Natural killer cell treated with Interleukin-12 subunit alpha and Interleukin-12 subunit beta and Interleukin-15 and Interleukin-18, amount 100 ng/mL, for 72 hours (primary cell): ENCODE measurements at places on chromosomes 2 and 18.

GRCh38 chr2:219688560-219689445 is 61.4 kb downstream of the SLC4A3 start:
- no peak overlapping the region for H3K27ac ChIP-seq
- no peaks in the 10 kb centered on the region for H3K4me1 ChIP-seq
- peaks cover 29% of the 10 kb centered on the region for H3K27me3 ChIP-seq

GRCh38 chr2:78568782-78569373 is 456.6 kb upstream of the REG3G start:
- no peaks in the 10 kb centered on the region for H3K27me3 ChIP-seq
- no peak for DNase-seq
- no peak overlapping the region for H3K27ac ChIP-seq
- H3K4me3 ChIP-seq = no peak overlapping the region
- H3K36me3 ChIP-seq = no peaks in the 10 kb centered on the region

DNA sequence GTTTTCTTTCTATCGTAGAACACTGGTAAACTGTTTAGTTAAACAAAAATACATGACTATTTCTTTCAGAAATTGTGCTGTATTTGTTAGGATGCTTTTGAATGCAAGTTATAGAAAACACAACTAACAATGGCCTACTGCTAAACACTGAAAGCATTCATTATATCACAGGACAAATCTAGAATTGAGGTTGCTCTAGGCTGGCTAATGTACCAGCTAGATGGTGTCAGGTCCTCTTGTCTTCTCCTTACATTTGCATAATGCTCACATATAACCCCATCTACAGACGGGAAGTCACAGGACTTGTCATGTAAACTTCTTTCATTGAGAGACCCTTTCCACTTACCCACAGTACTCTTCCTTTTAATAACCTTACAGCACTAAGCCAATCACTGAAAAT is 586.8 kb downstream of the DSC3 start:
- H3K27ac ChIP-seq = no peak overlapping the region
- no peak overlapping the region for H3K4me3 ChIP-seq
- no peaks in the 10 kb centered on the region for H3K4me1 ChIP-seq

- DNase-seq = no peak
- no peak overlapping the region for H3K27ac ChIP-seq
- no peaks in the 10 kb centered on the region for H3K36me3 ChIP-seq
- H3K27me3 ChIP-seq = no peaks in the 10 kb centered on the region
These were observed 987.5 kb downstream of the DCDC2C start for GRCh38 chr2:4690913-4691312.

DNA sequence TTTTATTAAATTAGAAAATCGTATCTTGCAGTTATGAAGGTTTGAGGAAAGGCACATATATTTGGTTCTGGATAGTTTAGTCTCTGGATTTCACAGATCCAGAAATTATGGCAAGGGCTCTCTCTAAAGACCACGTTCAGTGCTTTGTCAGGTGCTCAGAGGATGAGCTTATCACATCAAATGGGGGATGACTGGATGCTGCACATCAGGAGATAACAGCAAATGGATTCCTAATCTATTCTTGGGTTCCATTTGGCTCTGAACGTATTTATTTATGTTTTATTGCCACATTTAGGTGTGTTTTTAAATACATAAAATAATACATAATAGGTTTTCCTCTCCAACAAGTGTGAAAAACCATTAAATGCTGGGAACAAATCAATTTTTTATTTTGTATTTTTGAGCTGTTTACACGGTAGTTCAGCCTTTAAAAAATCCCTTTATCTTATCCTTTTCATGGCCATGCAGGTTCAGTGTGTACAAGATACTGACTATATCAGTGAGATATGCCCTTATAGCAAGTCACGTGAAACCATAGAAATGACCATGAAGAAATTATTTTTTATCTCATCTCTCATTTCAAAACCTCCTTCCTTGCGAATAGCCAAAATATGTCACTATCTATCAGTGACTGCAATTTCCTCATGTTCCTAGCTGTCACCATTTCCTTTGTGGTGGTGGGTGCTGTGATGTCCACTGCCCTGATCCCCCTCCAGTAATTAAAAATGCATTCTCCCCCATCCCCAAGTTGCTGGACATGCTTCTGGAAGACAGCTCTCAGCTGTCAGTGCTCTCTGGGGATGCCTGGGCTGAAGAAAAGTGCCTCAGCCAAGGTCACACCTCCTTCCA is 25.9 kb upstream of the CXCR4 start:
- no peaks in the 10 kb centered on the region for H3K36me3 ChIP-seq
- no peak overlapping the region for H3K4me3 ChIP-seq
- no peak overlapping the region for H3K27ac ChIP-seq
- no peak for DNase-seq

DNA sequence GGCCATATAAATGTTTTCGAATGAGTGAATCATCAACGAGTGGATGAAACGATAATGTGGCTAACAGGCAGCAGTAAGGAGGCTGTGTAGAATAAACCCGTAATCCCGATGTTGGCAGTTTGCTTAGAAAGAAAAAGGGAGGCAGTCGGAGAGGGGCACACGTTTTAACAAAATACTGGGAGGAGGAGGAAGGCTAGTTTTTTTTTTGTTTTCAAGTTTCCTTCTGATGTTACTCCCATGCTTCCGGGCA is 476 bp upstream of the MSH2 start:
- H3K36me3 ChIP-seq = peaks cover 7% of the 10 kb centered on the region
- DNase-seq = no peak
- peaks cover 32% of the 10 kb centered on the region for H3K4me1 ChIP-seq
- peak overlapping the region; percentile 87 for H3K27ac ChIP-seq
